SJCRH30 (cell line): ENCODE measurements at places on chromosomes 12 and 14. TPM values are rescaled to one million over a fixed set of nuclear protein-coding genes. Genes with fewer than 3 reads are reported as not detected.

PTGDR gene
- total RNA-seq = not detected in 2 replicates

KLHL33 gene
- not detected in 2 replicates for total RNA-seq

SPRYD4 gene
- total RNA-seq = 3.0 and 3.7 TPM in 2 replicates

SLC35F4 gene
- not detected in 2 replicates for total RNA-seq

PLA2G1B gene
- total RNA-seq = not detected in 2 replicates

IQSEC3 gene
- total RNA-seq = 0.05 TPM in 1 of 2 replicates, not detected in the other

- no peak for DNase-seq
Observed at GRCh38 chr12:67534046-67534445, 114.5 kb upstream of the DYRK2 start.

- no peak for DNase-seq
Observed at GRCh38 chr12:72010356-72010755, 71.7 kb downstream of the TPH2 start.

DNA sequence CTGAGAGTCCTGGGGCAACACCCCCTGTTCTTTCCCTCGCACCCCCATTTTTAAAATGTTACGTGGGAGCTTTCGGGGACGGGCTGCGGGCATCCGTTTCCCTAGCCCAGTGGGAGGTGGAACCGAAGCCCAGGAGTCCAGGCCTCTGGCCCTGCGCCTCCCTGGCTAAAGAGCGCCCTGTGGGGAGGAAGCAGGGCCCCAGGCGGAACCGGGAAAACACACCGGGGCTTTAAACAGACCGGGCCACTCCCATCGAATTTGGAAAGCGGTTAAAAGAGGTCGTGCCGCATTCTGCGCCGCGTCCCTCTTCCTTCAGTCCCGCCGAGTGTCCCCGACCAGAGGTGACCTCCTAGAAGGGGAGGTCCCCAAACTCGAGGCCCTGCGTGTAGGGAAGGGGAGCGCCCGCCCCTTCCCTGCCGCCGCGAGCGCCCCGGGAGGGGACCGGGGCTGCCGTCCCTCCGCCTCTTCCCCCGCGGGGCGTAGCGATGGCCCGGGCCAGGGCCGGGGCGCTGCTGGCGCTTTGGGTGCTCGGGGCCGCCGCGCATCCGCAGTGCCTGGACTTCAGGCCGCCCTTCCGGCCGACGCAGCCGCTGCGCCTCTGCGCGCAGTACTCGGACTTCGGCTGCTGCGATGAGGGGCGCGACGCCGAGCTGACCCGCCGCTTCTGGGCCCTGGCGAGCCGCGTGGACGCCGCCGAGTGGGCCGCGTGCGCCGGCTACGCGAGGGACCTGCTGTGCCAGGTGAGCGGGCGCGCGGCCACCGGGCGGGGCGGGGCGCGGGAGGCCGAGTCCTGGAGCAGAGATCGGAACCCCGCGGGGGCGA, at the start of gene HHIPL1:
HHIPL1 (plus strand) TSS at position 407 of the 822 bp plus-strand sequence; CDS start at position 486, 79 bp downstream.
- DNase-seq = no peak

DNA sequence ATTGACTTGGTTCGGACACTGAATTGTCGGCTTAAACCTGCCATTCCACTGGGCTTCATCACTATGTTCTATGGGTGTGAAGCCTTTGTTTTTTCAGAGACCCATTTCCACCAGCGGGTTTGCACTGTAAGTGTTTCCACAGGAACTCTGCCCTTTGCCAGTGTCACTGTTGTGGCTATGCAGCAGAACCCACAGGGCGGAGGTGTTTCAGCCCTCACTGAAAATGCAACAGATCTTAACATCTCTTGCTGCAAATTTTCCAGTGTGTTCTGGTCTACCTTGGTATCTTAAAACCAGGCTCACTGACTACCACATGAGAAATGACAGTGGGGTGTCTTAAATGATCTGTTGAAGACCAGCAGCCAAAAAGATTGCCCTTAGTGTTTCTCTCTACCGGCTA, 21.1 kb downstream of the PRKCH start:
- no peak for DNase-seq

- DNase-seq = no peak
Observed at GRCh38 chr14:35999294-35999693, 173.2 kb downstream of the BRMS1L start.

DNA sequence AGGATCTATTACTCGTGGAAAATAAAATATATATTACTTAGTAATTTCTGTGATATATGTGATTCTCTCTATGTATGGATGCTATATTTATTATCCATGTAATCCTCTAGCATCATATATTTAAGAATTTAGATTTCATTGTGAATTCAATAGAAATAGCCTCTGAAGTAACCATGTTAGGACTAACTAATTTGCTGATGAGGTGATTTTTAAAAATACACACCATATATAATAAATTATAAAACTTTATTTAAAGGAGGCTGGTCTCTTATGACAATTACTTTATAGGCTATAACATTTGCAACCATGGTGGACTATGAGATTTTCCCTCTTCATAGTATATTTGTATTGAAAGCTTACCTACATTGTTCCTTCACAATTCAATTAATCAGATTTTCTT, 424.9 kb upstream of the MGAT4C start:
- DNase-seq = no peak

GRCh38 chr12:128853600-128854197, 421 bp downstream of the GLT1D1 start:
- DNase-seq = no peak

- no peak for DNase-seq
Observed at GRCh38 chr12:72100854-72101253, 162.2 kb downstream of the TPH2 start.

- DNase-seq = no peak
Observed at GRCh38 chr14:51424041-51424440, 184.0 kb downstream of the TMX1 start.

GRCh38 chr12:22333713-22334409, 646 bp downstream of the ST8SIA1 start:
- DNase-seq = no peak

DNA sequence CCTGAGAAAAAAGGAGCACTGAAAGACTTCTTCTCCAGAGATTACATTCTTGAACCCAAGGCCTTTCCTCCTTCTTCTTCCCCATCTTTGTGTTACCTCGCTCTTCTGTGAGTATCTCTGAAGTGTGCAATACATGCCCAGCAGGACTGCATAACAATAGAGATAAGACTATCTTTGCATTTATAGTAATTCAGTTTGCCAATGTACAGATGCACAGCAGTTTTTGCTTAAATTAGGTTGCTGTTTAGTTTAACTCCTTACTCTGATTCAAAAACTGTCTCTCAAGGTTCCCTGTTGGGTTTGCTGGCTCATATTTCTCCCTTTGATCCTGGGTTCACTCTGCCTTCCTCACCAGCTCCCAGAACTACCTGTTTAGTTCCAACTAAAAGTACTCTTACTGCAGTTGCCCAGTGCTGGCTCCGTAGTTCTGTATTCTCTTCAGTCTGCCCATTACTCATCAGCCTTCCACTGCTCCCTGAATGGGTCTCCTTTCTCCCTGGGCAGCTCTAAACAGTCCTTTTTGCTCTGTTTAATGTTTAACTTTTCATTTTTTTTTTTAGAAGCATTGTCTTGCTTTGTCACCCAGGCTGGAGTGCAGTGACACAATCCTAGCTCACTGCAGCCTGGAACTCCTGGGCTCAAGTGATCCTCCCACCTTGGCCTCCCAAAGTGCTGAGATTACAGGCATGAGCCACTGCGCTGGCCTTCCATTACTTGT, 180.6 kb upstream of the CAND1 start:
- no peak for DNase-seq

GRCh38 chr12:74292351-74293194, 245.1 kb upstream of the ATXN7L3B start:
- peak; percentile 61 for DNase-seq

- DNase-seq = no peak
Observed at GRCh38 chr14:23735394-23735793, 99.2 kb downstream of the DHRS2 start.

DNA sequence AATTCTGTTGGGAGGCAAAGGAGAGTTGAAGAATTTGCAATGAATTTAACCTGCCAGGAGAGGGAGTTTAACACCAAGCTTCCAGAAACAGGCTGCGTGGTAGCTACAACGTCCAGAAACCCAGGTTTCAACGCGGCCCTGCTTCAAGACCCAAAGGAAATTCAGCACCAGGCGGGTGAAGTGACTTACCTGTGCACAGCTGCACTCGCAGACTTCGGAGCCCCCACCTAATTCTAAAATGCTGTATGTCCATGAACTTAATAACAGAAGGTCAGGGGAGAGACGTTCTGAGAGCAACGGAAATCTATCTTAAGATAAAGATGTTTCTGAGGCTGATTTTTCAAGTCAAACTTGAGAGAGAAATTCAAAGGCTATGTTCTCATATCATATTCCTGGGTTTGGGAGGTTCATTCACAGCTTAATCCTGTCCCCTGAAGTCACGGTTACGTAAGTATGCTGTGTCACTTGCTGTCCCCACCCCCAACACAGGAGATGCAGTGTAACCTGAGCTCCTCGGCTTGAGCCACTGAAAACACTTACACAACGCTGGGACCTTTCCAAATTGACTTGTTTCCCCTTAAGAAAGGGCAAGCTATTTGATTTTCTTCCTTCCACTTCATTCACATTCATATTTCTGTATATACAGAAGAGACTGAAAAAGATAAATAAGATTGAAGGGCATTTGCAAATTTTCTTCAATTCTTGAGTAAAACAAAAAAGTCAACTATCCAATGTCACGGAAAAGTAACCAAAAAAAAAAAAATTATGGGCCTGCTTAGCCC, 22.7 kb downstream of the CLIP1 start:
- peak; percentile 80 for DNase-seq

- DNase-seq = no peak
Observed at GRCh38 chr12:86663173-86663572, 407.0 kb upstream of the MGAT4C start.

DNA sequence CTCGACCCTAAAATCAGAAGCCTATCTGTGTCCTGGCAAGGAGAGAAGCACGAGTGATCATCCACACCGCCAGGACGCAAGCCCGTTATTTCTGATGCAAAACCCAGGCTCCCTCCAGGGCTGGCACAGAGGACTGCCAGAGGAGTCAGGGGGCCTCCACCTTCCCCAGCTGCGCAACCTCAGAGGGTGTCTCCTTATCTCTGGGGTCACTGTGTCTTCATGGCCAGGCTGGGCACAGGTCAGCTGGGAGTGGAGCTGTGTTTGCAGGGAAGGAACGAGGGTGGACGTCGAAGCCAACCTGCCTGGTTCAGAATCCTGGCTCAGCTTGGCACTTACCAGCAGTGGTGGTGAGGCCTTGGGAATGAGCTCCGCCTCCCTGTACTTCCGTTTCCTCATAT, 12.0 kb upstream of the SERPINA3 start:
- no peak for DNase-seq

DNA sequence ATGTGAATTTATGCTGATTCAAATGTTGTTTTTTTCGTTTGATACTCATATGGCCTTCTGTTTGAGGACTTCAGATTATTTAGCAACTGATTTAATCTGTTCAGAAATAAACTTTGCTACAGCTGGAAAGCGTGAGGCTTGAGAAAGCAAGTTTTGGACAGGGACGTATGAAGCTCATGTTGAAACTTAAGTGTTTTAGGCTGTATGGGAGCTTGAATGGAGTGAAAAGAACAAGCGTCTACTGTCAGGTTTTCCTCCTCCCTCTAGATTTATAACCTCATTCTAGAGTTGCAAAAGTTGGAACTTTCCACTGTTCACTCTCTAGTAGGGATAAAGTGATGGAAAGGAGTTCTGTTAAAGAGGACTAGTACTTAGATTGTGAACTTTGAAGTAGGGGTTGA, 1.0 kb downstream of the PRPF39 start:
- no peak for DNase-seq

DNA sequence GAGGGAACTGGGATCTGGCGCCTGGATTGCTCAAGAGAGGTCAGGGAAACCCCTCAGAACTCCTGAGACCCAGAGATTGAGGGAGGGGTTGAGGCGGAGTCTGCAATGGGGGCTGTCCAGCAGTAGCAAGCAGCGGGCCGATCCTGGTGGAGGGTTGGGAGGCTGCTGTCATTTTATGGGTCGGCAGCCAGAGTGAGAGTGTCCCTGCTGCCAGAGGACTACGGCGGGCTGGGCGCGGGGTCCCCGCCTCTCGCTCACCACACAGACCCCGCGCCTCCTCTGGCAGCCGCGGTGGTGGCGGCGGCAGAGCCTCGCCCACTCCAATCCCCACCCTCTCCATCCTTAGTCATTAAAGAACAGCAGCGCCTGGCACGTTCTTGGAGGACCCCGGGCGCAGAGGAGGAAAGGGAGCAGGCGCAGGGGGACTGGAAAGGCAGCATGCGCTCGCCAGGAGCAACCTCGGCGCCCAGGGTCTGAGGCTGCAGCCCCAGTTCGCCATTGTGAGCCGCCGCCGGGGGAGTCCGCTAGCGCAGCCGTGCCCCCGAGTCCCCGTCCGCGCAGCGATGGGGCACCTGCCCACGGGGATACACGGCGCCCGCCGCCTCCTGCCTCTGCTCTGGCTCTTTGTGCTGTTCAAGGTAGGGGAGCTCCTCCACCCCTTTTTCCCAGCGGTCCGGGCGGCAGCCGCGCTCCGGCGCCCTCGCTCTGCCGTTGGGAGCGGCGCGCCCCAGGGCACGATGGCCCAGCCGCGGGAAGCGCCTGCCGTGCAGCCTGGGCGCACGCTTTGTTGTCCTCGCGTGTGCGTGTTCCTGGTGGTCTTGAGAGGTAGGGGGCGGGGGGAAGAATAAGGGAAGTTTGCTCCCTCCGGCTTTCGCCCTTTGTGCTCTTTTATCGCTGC, at the start of gene PTPRO:
PTPRO (plus strand) TSS at position 345 of the 898 bp plus-strand sequence.
- no peak for DNase-seq

- DNase-seq = peak; percentile 9
Observed at GRCh38 chr12:1217191-1217949, 226.3 kb downstream of the ERC1 start.

- DNase-seq = no peak
Observed at GRCh38 chr12:106342397-106343213, 14.9 kb upstream of the POLR3B start.

GRCh38 chr12:54394281-54394719, 9.8 kb upstream of the ZNF385A start:
- DNase-seq = peak; percentile 89

GRCh38 chr12:18261273-18261672, at the start of gene PIK3C2G:
PIK3C2G (plus strand) TSS chr12:18261518; CDS start chr12:18282082, 20,564 bp downstream.
- DNase-seq = no peak

DNA sequence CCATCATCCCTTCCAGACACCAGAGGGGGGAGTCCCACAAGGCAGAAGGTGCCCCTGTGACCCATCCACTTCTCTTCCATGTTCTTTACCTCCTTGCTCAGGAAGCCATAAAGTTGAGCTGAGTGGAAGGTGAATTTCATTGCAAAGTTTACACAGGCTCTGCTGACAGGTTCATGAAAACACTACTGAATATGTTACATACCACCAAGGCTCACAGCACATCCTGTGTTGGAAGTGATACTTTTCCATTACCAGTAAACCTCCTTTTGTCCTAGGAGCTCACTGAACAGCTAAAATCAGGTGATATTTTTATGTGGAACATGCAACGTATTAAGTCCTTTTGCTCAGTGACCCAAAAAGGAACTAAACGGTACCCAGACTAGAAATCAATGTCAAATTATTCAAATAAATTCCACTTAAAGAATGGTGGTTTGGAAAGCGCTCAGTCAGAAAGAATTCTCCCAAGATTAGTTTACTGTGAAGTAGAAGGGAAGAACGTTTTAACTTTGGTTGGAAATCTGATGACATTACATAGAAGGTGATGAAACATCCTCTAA, 196.2 kb upstream of the NUDT4 start:
- no peak for DNase-seq

DNA sequence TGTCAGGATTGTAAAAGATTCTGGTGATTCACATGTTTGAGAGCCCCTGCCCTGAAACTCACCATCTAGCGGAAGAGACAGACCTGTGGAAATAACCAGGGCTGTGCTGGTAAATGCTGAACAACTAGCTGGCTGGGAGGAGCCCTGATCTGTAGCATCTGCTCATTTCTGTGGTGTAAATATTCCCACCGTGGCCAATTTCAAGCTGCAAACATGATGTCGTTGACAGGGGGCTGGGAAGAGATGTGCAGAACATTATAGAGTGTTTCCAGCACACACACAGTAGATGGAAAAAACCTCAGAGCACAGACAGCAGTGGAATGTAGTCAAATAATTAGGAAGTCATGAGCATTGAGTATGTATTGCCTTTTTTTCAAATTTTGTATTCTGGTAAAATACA, 138.2 kb downstream of the PHETA1 start:
- DNase-seq = no peak
